Ovary (tissue), 10 donors: ENCODE measurements at places on chromosomes 5 and 9.

GRCh38 chr5:102850503-102850902 lies 95.4 kb downstream of the PAM start:
- H3K27me3 ChIP-seq: no peaks in the 10 kb centered on the region
- H3K27ac ChIP-seq: no peak overlapping the region
- H3K36me3 ChIP-seq: no peaks in the 10 kb centered on the region
- no peak for DNase-seq

DNA sequence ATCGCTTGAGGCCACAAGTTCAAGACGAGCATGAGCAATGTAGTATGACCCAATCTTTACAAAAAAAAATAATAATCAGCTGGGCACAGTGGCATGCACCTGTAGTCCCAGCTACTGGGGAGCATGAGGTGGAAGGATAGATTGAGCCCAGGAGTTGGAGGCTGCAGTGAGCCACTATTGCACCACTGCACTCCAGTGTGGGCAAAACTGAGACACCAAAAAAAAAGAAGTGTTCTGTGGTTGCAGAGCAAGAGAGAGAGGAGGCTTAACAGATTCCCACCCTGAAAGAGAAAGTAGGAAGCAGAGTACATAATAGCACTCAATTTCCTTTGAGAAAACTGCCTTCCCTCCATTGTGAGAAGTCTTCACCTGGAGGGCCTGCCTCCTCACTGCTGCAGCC lies 52.6 kb downstream of the ALDH7A1 start:
- no peak overlapping the region for H3K4me3 ChIP-seq
- H3K27me3 ChIP-seq: no peaks in the 10 kb centered on the region
- no peak overlapping the region for H3K27ac ChIP-seq
- DNase-seq: no peak
- H3K36me3 ChIP-seq: no peaks in the 10 kb centered on the region

DNA sequence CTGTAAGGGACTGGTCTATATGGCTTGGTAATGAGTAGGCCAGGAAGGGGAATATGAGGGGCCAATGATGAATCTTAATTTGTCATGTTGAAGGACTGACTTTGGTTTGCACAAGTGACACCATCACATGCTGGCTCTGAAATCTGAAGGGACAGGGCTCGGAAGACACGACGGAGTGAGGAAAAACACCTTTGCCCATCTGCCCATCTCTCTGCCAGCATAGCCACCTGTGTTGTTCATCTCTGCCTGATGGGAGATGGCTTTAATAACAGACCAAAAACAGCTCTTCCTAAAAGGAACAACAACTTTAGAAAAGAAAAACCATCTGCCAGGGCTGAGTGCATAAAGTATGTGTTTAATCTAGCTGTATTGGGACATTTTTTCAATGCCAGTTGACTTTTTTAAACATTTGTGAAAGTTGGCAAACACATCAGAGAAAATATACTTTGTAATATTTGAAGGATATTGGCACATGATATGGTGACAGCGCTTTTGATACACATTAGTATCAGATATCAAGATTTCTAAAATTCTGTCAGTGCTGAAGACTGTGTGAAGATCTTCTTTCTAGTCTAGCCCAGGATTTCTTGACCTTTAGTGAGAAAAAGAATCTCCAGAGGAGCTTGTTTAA lies 27.1 kb downstream of the ABLIM3 start:
- no peak overlapping the region for H3K4me3 ChIP-seq
- no peak overlapping the region for H3K27ac ChIP-seq
- H3K4me1 ChIP-seq: no peaks in the 10 kb centered on the region
- DNase-seq: no peak
- H3K27me3 ChIP-seq: no peaks in the 10 kb centered on the region

- H3K36me3 ChIP-seq: no peaks in the 10 kb centered on the region
- no peak for DNase-seq
- no peaks in the 10 kb centered on the region for H3K27me3 ChIP-seq
- H3K27ac ChIP-seq: no peak overlapping the region
These were observed 8.5 kb downstream of the SPINK9 start for GRCh38 chr5:148343603-148344487.

DNA sequence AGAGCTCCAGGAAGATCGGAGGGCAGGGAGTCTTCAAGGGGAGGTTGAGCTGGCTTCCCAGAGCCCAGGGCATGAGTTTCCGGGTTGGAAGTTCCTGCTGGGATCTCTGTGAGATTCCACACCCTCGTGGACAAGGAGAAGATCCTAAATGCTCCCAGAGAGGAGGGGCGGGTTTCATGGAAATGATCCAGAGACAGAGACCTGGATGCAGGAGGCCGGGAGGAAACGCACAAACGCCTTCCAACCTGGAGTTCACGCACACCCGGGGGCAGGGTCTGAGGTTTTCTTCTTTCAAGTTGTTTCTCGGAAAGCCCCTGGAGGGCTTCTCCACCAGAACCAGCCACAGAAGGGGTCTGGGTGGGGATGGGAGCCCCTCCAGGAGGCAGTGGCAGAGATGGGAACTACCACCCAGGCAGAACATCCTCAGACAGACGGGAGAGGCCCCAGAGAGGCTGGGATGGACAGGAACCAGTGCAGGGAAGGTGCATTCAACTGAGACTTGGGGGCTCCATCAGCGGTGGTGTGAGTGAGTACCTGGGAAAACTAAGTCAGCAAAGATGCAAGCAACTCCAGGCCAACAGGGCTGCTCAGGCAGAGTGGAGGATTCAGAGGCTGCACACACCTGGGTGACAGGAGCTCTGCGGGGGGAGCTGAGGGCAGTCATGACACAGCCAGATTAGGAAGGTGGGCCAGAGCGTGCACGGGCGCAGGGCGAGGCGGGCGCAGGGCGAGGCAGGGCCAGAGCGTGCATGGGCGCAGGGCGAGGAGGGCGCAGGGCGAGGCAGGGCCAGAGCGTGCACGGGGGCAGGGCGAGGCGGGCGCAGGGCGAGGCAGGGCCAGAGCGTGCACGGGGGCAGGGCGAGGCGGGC lies 52.1 kb upstream of the EXOC3 start:
- no peak overlapping the region for H3K4me3 ChIP-seq
- H3K27me3 ChIP-seq: no peaks in the 10 kb centered on the region
- DNase-seq: no peak
- no peak overlapping the region for H3K27ac ChIP-seq

GRCh38 chr5:39414426-39414825 lies 10.4 kb downstream of the DAB2 start:
- H3K27me3 ChIP-seq: no peaks in the 10 kb centered on the region
- H3K36me3 ChIP-seq: no peaks in the 10 kb centered on the region
- no peak for DNase-seq
- H3K4me3 ChIP-seq: no peak overlapping the region

DNA sequence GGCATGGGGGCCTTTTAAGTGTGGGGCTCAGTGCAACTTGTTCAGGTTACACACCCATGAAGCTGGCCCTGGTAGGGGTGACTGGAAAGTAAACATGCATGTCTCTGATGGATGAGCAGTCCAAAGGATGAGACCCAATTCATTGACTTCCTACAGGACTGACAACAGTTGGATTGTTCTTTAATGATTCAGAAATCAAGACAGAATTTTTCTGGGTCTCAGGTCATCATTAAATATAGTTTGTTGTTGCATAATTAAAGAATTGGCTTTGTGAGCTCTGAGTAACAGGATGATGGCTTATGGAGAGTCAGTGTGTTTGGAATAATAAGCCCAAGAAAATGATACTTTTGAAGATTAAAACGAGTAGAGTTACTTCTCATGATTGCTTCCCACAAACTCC lies 604.2 kb upstream of the CLINT1 start:
- H3K4me1 ChIP-seq: peaks cover 13% of the 10 kb centered on the region
- H3K27me3 ChIP-seq: no peaks in the 10 kb centered on the region
- no peak overlapping the region for H3K4me3 ChIP-seq
- DNase-seq: no peak
- H3K27ac ChIP-seq: no peak overlapping the region

DNA sequence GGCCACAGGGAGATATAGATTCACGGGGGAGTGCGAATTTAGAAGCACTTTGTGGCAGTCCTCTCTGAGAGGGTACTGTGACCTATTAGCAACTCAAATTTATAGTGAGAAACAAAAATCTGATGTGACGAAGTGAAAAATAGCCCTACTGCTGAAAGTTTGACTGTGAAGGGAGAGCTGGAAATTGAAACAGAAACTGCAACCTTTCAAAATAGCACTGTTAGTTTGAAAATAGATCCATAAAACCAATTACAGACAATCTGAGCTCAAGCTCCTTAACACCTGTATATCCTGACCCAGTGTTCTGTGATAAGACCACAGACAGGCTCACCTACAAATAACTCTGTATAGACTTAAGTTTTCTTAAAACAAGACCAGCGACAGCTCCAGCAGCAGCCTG lies 420.1 kb downstream of the IRX1 start:
- H3K27me3 ChIP-seq: no peaks in the 10 kb centered on the region
- H3K36me3 ChIP-seq: no peaks in the 10 kb centered on the region
- no peaks in the 10 kb centered on the region for H3K4me1 ChIP-seq

DNA sequence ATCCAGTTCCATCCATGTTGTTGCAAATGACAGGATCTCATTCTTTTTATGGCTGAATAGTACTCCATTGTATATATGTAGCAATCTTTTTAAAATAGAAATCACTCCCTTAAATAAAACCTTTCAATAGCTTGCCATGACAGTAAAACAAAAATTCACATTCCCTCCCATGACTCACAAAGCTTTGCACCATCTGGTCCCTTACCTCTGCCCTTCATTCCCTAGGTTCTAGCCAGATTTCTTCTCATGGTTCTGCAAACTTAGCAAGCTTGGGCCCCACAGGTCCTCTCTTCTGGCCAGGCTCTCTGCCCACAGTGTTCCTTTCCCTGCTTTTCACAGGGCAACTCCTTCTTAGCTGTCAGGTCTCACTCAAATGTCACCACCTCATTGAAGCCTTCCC lies 4.3 kb upstream of the SPOCK1 start:
- H3K27me3 ChIP-seq: no peaks in the 10 kb centered on the region
- no peaks in the 10 kb centered on the region for H3K4me1 ChIP-seq
- no peak for DNase-seq
- no peak overlapping the region for H3K27ac ChIP-seq
- H3K4me3 ChIP-seq: no peak overlapping the region
- no peaks in the 10 kb centered on the region for H3K36me3 ChIP-seq

- H3K27ac ChIP-seq: no peak overlapping the region
- no peaks in the 10 kb centered on the region for H3K36me3 ChIP-seq
- no peaks in the 10 kb centered on the region for H3K4me1 ChIP-seq
- DNase-seq: no peak
- H3K27me3 ChIP-seq: no peaks in the 10 kb centered on the region
These were observed 2.9 kb downstream of the CCDC107 start for GRCh38 chr9:35660966-35661415.

DNA sequence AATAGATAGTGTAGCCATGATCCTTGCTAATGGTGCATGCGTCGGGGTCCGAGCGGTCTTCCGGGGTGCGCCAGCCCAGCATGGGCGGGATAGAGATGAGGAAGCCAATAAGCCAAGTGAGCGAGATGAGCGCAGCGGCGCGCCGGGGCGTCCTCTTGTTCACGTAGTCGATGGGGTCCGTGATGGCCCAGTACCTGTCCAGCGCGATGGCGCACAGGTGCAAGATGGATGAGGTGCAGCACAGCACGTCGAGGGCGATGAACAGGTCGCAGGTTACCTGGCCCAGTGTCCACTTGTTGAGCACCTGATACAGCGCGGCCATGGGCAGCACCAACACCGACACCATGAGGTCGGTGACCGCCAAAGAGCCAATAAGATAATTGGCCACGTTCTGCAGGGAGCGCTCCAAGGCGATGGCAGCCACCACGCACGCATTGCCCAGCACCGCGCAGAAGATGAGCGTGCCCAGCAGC lies 1.1 kb downstream of the HTR1A start:
- no peak for DNase-seq
- H3K36me3 ChIP-seq: no peaks in the 10 kb centered on the region
- no peaks in the 10 kb centered on the region for H3K27me3 ChIP-seq
- peaks cover 9% of the 10 kb centered on the region for H3K4me1 ChIP-seq
- no peak overlapping the region for H3K4me3 ChIP-seq
- H3K27ac ChIP-seq: no peak overlapping the region

GRCh38 chr9:110837401-110838005 lies 168.9 kb downstream of the MUSK start:
- no peak overlapping the region for H3K27ac ChIP-seq
- H3K27me3 ChIP-seq: no peaks in the 10 kb centered on the region
- H3K4me1 ChIP-seq: no peaks in the 10 kb centered on the region
- no peak for DNase-seq
- no peak overlapping the region for H3K4me3 ChIP-seq

- H3K27me3 ChIP-seq: no peaks in the 10 kb centered on the region
- H3K27ac ChIP-seq: no peak overlapping the region
- no peak for DNase-seq
- H3K36me3 ChIP-seq: no peaks in the 10 kb centered on the region
- H3K4me1 ChIP-seq: peaks cover 17% of the 10 kb centered on the region
These were observed 20.1 kb downstream of the TNIP1 start for GRCh38 chr5:151060742-151061141.

- H3K4me3 ChIP-seq: no peak within 1 kb of the TSS
- H3K27ac ChIP-seq: no peak within 1 kb of the TSS
- no peaks in the 10 kb centered on the region for H3K36me3 ChIP-seq
- no peaks in the 10 kb centered on the region for H3K27me3 ChIP-seq
- DNase-seq: peak; percentile 28
- H3K4me1 ChIP-seq: no peaks in the 10 kb centered on the region
These were observed at the start of gene PCDHB7 for GRCh38 chr5:141172381-141173204. Gene PCDHB7 (plus strand): TSS chr5:141172644. CDS start chr5:141172836, 192 bp downstream.

GRCh38 chr9:134377976-134378375 lies 51.7 kb downstream of the RXRA start:
- peak; percentile 55 for DNase-seq
- H3K27me3 ChIP-seq: no peaks in the 10 kb centered on the region
- H3K36me3 ChIP-seq: no peaks in the 10 kb centered on the region

DNA sequence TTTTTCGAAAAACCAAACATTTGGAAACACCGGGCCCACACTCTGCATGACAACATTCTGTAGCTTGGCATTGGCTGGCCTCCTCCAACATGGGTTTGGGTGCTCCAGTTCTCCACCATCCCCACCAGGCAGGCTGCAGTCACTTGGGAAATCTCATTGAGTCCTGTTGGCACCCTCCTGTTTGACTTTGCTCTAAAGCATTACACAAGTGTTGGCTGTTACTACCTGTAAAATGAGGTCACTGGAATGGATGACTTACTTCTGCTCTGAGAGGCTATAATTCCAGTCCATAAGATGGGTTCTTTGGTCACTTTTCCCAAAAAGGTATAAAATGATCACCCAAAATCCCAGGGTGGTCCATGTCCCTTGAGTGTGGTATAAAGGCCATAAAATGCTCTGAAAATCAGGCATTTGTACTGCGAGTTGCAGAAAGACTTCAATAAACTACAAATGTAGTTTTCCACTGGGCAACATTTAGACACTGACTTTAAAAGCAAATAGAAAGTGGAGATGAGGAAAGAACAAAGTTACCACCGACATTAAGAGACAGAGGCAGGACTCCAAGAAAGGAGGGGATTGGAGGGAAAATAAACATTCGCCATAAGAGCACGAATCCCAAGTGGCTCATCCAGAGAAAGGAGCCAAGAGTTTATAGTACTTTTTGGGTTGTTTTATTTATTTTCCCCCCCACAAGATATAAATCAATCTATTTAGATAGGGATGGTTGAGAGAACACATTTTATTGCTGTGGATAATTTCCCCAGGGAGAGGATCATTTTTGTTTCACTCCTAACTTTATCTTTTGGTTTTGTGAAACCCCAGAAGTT lies 295.1 kb downstream of the TLE1 start:
- H3K27ac ChIP-seq: no peak overlapping the region
- peaks cover 8% of the 10 kb centered on the region for H3K4me1 ChIP-seq
- H3K36me3 ChIP-seq: no peaks in the 10 kb centered on the region
- H3K4me3 ChIP-seq: no peak overlapping the region
- H3K27me3 ChIP-seq: no peaks in the 10 kb centered on the region
- no peak for DNase-seq

- no peaks in the 10 kb centered on the region for H3K27me3 ChIP-seq
- peak overlapping the region; percentile 75 for H3K27ac ChIP-seq
- H3K4me1 ChIP-seq: peaks cover 1% of the 10 kb centered on the region
- DNase-seq: no peak
- H3K4me3 ChIP-seq: peak overlapping the region; percentile 66
These were observed 500 bp downstream of the URM1 start for GRCh38 chr9:128371630-128372117.
